NCI-H1105 treated with DMSO at 0.1 percent for 48 hours (cell line): ENCODE measurements at places on chromosomes 5 and 9.

GRCh38 chr5:71953866-71954265, 153.4 kb upstream of the MAP1B start:
- no peak for DNase-seq

GRCh38 chr5:179624841-179625271, 1.4 kb upstream of the HNRNPH1 start:
- DNase-seq, result peak; percentile 49

DNA sequence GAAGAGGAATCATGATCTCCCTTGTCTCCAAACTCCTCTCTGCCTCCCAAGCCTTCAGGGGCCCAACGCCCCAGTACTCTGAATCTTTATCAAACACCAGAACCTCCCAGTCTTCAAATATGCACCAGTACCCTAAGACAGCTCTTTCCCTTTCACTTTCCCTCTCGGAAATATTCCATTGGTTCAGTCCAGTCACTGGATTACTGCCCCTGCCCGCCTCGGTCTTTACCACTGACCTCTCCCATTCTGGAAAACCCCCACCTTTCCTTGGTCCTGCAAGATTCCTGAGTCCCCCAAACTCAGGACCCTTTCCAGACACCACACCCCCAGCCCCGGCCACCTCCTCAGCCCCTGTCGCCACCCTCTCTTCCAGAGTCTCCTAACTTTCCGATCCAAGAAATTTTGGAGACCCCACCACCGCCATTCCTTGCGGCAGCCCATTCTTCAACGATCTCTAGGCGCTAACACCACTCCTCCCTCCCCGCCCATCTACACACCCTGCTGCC, 674 bp downstream of the C5orf15 start:
- DNase-seq, result no peak

DNA sequence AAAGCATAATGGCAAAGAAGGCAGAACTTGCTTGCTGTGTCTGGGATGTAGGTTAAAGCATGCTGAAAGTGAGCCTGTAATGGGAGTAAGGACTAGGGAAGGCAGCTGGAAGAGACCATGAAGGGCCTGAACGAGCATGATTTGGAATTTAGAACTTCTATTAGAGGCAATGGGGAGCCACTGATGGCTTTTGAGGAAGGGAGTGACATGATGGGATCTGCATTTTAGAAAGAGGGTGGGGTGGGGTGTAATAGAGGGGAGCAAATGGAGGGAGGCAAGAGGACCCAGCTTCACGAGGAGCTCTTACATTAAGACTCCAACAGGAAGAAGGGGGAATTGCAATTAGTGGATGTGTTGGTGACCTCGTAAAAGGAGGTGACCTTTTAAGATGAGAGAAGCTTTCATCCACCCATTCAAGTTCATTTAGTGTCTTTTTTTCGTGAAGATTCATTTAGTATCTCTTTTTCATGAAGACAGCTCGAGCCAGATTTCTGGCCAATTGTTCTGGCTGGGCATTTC, 13.6 kb upstream of the GABRP start:
- no peak for DNase-seq

DNA sequence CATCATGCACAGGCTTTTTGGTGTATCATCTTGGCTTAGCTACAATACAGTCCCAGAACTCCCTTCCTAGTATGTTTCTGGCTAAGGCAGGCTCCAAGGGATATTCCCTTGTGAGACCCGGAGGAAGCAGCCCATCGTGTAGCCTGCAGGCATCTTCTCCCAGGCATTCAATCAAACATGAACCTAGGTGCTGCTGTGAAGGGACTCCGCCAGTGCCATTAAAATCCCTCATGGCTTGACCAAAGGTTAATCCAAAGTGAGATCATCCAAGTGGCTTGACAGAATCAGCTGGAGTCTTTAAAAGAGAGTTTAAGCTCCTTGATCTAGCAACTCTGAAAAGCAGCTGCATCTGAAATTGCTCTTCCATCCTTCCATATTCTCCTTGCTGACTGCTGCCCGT, 333.9 kb downstream of the DIRAS2 start:
- DNase-seq, result no peak

GRCh38 chr5:152271420-152271819, 133.7 kb downstream of the NMUR2 start:
- peak; percentile 3 for DNase-seq

- no peak for DNase-seq
Measured at GRCh38 chr9:86359151-86359879, 5.1 kb upstream of the TUT7 start.

DNA sequence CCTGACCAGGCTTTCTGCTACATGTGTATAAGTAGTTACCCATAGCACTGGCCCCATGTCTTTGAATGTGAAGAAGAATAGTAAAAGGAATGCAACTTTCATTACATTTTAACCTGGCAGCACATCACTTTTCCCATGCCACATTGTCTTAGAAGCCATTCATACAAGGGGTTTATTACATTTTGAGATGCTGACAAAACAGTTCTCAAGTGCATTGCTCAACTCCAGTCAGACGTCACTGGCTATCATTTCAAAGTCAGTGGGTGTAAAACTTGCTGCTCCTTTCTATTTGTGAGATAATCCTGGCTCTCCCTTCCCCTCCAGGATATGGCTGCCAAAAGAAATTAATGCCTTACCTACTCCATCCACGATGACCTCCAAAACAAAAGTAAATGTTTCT, 97.0 kb upstream of the VCAN start:
- DNase-seq, result no peak

GRCh38 chr5:128513806-128514205, 24.2 kb downstream of the FBN2 start:
- no peak for DNase-seq

GRCh38 chr9:109972026-109972882, 192.3 kb downstream of the PALM2AKAP2 start:
- no peak for DNase-seq

DNA sequence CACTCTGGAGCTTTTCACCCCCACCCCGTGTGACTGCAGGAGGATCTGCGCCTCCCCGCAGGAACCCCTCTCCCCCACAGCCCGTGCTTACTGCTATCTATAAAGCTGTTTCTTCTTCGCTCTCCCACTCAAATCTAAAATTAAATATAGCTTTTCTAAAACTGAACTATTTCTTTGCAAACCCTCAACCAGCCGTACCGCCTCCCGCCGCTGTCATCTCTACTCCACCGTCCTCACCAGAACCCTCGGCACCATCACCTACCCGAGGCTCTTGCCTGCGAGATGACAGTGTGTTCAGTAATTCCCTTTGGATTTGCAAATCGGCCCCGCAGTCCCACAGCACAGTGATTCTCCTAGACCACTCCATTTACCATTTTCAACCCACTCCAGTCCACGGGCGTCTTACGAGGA, 13.6 kb downstream of the LPCAT1 start:
- DNase-seq, result no peak

- no peak for DNase-seq
Measured at GRCh38 chr9:121842612-121842978, 191.2 kb downstream of the DAB2IP start.

- no peak for DNase-seq
Measured at GRCh38 chr9:101027733-101028345, 688 bp upstream of the PLPPR1 start.

DNA sequence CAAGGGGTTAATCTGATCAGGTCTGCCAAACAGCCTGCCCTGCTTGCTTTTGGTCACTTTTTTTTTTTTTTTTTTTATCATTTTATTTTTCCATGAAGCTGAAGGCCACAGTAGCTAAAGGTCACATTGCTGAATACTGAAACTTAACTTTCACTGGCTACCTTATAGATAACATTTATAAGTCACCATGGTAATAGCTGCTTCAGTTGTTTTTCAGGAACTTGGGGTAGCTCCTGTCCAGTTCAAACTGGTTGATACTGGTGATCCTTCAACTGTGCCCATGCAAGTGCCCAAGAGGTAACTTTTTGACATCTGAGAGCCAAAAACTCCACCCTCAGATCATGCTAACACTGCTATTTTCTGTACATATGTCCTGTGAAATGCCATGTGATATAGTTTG, 68.3 kb upstream of the RGS7BP start:
- no peak for DNase-seq

DNA sequence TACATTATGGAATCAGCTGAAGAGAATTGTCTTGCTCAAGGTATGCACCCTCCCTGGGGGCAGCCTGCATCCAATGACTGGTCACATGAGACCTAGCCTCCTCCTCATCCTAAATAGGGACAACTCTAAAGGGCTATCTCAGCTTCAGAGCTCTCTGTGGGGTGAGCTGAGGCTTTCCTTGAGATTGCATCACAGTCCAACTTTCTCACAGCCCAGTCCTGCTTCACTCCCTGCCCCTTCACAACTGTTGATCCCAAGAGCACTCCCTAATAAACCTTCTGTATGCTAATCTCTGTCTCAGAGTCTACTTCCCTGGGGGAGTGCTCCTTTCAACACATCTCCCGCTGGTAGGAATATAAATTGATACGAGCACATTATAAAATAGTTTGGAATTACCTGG, 44.1 kb upstream of the ERBIN start:
- DNase-seq, result no peak

DNA sequence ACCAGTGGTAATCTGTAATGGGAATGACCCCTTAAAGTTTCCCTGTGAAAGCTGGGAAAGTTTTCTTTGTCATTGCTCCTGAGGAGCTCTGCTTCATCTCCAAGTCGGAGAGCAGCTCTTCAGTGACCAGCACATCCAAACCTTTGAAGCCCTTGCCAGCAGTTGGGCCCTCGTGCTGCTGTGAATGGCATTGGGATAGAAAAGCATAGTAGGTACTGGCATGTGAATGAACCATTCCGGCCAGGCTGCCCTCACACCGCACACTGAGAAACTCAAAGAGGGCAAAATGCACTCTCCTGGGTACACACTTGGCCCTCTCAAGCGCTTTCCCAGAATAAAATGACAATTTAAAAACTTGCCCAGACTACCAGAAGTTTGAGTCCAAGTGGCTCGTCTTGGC, 1135.0 kb upstream of the WWC1 start:
- no peak for DNase-seq

DNA sequence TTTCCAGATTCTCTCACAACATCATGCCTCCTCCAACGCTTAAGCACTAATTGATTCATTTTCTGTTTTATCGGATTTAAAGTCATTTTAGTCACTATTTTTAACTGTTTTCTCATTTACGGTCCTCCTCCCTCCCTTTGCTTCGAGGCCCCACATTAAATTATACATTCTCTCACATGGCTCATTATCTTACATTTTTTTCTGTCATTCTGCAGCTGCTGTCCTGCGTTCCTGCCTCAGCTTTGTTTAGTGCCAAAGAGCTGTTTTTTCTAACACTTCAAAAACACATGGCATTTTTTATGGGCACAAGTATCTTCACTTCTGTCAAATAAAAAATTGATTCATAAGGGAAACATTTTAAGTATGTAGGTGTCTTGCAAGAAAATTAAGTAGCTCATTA, 130.1 kb upstream of the FST start:
- DNase-seq, result no peak

DNA sequence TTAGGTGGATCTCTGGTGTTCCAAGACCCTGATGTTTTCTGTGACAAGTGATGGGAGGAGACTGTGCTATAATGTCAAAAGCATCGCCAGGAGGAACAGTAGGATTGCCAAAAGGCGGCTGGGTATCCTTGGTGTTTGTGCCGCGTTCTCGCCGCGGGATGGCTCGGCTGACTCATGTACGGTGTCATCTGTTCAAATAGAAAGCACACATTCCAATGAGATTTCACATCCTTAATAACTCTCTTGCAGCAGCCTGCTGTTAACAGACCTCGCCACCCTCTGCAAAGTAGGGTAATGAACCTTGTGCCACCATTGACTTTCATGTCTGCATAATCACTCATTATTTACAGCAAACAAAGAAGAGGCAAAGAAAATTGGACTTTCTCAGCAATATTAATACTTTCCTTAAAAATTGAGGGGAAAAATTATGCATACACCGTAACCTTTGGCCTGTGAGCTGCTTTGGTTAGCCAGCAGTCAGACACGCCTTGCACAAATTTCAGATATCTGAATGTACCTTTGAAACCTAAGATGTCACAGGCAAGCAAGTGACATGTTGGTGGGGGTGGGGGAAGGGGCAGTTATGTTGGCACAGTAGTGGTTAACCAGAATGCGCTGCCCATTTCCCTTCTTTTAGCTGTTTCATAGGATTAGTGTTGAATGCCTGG, 289.4 kb downstream of the EFNA5 start:
- no peak for DNase-seq

GRCh38 chr5:115985802-115986757, 23.8 kb downstream of the LVRN start:
- no peak for DNase-seq

DNA sequence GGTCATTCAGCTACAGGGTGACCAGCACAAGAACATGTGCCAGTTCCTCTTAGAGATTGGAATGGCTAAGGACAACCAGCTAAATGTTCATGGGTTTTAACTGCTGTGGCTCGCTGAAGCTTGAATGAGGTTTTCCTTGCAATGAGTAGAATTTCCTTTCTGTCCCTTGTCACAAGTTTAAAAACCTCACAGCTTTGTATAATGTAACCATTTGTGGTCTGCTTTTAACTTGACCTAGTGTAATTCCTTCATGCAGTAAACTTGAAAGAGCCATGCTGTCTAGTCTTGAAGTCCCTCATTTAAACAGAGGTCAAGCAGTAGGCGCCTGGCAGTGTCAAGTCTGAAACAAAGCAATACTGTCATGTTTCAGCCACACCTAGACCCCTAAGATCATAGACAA, 181.3 kb upstream of the DMRT1 start:
- DNase-seq, result no peak

DNA sequence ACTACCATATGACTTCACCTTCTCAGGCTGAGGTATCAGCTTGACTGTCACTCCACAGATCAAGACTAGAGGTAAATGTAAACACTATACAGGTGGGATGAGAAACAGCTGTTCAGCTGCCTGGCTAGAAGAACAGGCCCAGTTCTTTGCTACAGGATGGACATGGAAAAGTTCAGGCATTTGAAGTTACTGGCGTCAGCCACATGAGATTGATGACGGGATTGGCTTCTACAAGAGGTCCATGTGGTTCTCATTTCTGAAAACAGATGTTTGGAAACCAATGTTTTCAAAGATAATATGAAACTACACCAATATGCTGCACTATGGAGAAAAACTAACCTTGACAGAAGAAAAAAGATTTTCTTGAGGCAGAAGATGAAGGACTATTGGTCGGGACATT, 324.1 kb downstream of the CDH10 start:
- DNase-seq, result no peak

- no peak for DNase-seq
Measured at GRCh38 chr9:75084081-75084672, 3.8 kb downstream of the NMRK1 start.

- DNase-seq, result no peak
Measured at GRCh38 chr5:165805756-165806155, 2300.3 kb downstream of the MAT2B start.

- no peak for DNase-seq
Measured at GRCh38 chr9:37937366-37937765, 33.4 kb upstream of the SLC25A51 start.
